Activated B cell treated with CpG ODN at 0.5 μM for 24 hours (primary cell): ENCODE measurements at places on chromosomes 13 and 19.

GRCh38 chr13:71967990-71968389, 101.0 kb upstream of the DACH1 start:
- DNase-seq: no peak
- peaks cover 2% of the 10 kb centered on the region for H3K4me1 ChIP-seq
- H3K27ac ChIP-seq: no peak overlapping the region
- no peak overlapping the region for H3K4me3 ChIP-seq

GRCh38 chr13:109476001-109476400, 310.4 kb downstream of the IRS2 start:
- no peaks in the 10 kb centered on the region for H3K36me3 ChIP-seq
- H3K4me1 ChIP-seq: no peaks in the 10 kb centered on the region
- H3K27ac ChIP-seq: no peak overlapping the region
- no peaks in the 10 kb centered on the region for H3K27me3 ChIP-seq

- no peak for DNase-seq
- no peaks in the 10 kb centered on the region for H3K27me3 ChIP-seq
- H3K36me3 ChIP-seq: peaks cover 41% of the 10 kb centered on the region
- peak overlapping the region; percentile 75 for H3K27ac ChIP-seq
- peak overlapping the region; percentile 89 for H3K4me3 ChIP-seq
Measured at GRCh38 chr19:4455719-4456475, 1.7 kb downstream of the UBXN6 start.

GRCh38 chr13:48641404-48641803, 12.3 kb upstream of the CYSLTR2 start:
- no peaks in the 10 kb centered on the region for H3K36me3 ChIP-seq
- H3K27ac ChIP-seq: no peak overlapping the region
- no peak for DNase-seq

DNA sequence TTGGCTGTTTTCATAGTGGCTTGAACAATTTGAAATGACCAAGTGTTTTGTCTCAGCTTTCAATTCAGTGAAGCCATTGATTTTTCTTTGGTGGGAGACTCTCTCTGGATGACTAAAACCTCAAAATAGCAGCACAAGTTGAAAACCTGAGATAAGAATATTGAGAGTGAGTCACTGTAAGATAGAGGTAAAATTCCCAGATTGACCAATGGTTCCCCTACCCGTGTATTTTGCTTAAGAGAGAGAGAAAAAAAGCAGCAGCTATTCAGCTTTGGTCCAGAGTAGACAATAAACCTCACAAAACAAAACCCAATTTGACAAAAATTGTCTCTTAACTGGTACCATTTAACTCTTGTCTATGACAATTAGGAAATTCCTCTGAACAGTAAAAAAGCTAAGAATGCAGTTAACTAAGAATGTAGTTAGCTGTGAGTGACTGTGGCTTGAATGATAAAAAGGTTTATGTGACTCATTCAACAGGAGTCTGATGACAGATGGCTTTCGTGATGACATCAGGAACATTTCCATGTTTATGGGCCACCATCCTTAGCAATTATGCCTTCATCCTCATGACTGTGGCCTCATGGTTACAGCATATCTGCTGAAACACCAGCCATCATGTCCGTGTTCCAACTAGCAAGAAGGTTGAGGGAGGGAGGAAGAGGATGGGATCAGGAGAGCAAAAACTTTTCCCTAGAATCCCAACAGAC, 356.9 kb downstream of the NDFIP2 start:
- no peak for DNase-seq
- H3K4me3 ChIP-seq: no peak overlapping the region
- H3K27ac ChIP-seq: no peak overlapping the region
- no peaks in the 10 kb centered on the region for H3K27me3 ChIP-seq

DNA sequence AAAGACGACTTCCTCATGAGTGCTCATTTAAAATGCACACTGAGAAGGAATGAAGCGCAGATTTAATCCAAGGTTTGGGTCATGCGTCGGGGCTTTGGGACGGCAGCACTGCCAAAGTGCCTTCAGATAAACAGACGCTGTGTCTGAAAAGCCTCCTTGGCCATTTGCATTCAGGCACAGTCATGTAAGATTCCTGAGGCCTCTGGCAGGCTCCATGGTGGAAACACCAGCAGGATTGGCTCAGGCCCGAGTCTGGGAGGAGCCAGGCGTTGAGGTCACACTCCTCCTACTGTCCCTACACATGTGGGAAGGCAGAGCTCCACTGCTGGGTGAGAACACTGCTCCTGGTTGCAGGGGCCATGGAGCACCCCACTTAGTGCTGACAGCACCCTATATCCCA, 113.3 kb upstream of the KL start:
- H3K27ac ChIP-seq: no peak overlapping the region
- no peaks in the 10 kb centered on the region for H3K27me3 ChIP-seq
- H3K36me3 ChIP-seq: no peaks in the 10 kb centered on the region
- DNase-seq: no peak

- no peak overlapping the region for H3K4me3 ChIP-seq
- no peak overlapping the region for H3K27ac ChIP-seq
- peaks cover 3% of the 10 kb centered on the region for H3K27me3 ChIP-seq
- no peak for DNase-seq
Measured at GRCh38 chr13:98328511-98328910, 151.4 kb upstream of the RNF113B start.

DNA sequence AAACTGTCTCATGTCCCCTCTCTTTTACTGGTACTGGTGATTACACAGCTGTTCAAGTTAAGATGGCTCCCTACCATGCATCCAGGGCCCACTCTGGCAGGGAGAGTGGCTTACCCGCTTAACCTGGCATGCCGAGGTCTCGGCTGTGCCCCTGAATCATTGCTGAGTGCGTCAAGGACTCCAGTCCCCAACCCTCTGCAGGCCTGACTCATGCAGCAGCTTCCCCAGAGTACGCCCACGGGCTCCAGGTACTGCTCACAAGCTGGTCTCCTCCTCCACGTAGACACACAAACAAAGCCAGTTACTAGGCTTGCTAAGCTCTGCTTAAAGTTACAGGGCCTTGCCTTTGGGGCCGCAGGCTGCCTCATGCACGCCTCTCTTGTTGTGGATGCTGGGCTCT, 447.4 kb downstream of the COG6 start:
- no peaks in the 10 kb centered on the region for H3K36me3 ChIP-seq
- H3K27me3 ChIP-seq: no peaks in the 10 kb centered on the region
- peaks cover 27% of the 10 kb centered on the region for H3K4me1 ChIP-seq
- H3K4me3 ChIP-seq: peak overlapping the region; percentile 64
- no peak for DNase-seq

DNA sequence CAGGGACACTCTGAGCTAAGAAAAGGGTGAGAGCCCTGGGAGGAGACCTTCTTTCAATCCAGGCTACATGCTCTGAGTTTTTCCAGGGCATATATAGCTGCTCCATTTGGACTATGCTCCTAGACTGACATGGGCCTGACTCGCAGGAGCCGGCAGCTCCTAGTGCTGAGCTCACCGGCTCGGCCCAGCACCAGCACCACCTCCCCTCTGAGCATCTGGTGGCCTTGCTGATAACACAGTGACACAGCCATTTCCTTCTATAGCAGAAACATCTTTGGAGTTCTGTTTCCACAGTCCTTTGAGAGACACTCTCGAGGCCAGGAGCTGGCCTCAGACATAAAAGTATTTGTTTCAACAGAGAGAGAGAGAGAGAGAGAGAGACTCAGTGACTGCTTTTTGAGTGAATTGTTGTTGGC, 184.9 kb downstream of the TM9SF2 start:
- H3K4me3 ChIP-seq: no peak overlapping the region
- no peak for DNase-seq
- no peaks in the 10 kb centered on the region for H3K27me3 ChIP-seq
- H3K36me3 ChIP-seq: no peaks in the 10 kb centered on the region

DNA sequence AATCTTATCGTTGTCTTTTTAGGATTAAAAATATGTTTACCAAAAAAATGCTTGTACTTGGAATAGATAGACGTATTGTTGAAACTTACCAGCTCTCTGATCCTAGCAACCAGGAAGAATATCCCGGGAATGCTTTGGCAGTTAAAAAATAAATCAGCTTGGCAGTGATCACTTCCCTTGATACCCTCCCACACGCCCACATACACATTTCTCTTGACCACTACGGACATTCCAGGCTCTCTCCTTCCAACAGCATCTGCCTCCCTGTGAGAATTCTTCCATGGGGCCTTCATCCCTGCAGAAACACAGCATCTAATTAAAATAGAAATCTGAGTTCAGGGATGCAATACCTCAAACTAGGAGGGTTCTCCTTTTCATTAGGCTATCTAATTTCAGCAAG, 57.9 kb downstream of the THSD1 start:
- H3K4me1 ChIP-seq: no peaks in the 10 kb centered on the region
- H3K36me3 ChIP-seq: no peaks in the 10 kb centered on the region
- no peak overlapping the region for H3K27ac ChIP-seq
- H3K27me3 ChIP-seq: peaks cover 4% of the 10 kb centered on the region
- DNase-seq: no peak

DNA sequence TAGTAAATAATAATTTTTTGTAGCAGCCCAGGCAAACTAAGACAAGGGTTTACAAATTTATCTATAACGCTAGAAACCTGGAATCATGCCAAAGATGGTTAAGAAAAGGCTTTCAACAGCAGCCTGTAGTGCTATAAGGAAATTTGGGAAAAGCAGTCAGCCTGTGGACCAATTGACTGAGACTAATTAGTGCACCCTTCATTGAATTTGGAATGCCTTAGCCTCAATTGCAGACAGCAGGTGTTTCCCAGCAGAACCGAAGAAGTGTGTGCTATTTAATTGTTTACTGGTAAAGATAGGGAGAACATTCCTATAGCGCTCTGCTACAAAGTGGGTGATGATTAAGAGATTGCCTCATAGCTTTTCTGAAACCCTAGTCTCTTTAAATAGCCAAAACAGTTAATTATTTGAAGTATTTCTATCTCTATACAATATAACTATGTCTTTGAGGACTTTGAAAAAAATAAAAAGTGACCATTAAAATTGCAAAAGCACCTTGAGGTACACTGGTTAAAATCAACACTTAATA, 1884.3 kb upstream of the PCDH20 start:
- DNase-seq: no peak
- H3K4me3 ChIP-seq: no peak overlapping the region
- no peaks in the 10 kb centered on the region for H3K36me3 ChIP-seq
- H3K4me1 ChIP-seq: no peaks in the 10 kb centered on the region

DNA sequence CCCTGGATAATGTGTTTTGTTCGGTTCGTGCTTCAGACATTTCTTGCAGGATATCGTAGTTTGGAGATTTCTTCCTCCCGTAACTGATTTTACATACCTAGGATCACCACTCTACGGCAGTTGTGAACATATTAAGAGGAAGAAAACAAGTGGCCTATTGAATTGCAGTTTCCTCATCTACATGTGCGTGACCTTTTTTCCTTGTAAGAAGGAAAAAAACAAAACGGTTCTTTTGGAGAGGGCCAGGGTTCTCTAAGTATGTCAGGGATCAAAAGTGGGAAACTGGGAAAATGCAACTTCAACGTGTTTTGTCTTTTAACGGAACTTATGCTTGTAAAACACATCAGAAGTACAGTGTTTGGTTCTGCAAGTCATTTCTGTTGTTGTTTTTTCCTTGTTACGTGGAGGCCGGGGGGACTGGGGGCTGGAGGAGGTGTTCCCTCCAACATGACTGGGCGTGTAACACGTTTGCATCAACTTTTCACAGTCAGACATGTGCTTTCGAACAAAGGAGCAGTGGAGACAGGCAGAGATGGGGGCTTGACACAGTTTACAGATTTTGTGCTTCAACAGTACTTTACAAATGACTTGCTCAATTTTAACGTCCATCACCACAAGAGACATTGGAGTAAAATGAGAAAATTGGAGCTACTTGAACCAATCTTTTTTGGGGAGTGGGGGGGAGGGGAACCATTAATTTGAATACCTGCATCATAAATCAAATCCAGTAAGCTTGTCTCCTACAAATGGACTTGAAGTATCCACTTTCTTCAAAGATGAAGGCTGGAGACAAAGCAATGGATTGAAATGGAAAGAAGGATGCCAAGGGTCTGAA, 3.8 kb downstream of the ZC3H4 start:
- H3K27me3 ChIP-seq: no peaks in the 10 kb centered on the region
- H3K36me3 ChIP-seq: peaks cover 50% of the 10 kb centered on the region
- H3K4me1 ChIP-seq: peaks cover 68% of the 10 kb centered on the region
- no peak for DNase-seq
- H3K4me3 ChIP-seq: peak overlapping the region; percentile 100

DNA sequence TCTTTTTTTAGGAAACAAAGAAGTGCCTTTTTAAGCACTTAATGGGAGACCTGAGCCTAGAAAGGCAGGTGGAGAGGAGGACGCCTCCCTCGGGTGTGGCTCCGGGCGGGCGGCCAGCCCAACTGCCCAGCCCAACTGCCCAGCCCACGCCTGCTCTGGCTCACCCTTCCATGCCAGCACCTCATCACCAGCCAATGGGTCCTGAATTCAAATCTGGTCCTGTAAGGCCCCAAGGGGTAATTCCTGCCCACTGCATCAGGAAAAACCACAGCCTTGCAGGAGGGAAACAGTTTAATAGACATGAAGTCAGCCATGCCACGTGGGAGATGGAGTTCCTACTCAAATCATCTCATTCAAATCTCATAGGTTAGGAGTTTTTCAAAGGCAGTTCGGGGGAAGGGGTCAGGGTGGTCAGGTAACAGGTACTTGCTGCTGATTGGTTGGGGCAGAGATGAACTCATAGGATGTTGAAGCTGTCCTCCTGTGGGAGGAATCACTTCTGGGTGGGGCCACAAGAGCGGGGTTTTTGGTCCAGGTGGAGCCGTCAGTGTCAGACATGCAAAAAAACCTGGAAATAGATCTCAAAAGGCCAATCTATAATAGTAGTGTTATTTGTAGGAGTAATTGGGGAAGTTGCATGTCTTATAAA, 64.9 kb downstream of the HSPH1 start:
- no peaks in the 10 kb centered on the region for H3K36me3 ChIP-seq
- H3K4me1 ChIP-seq: no peaks in the 10 kb centered on the region
- H3K27me3 ChIP-seq: peaks cover 43% of the 10 kb centered on the region
- H3K4me3 ChIP-seq: no peak overlapping the region
- no peak overlapping the region for H3K27ac ChIP-seq

DNA sequence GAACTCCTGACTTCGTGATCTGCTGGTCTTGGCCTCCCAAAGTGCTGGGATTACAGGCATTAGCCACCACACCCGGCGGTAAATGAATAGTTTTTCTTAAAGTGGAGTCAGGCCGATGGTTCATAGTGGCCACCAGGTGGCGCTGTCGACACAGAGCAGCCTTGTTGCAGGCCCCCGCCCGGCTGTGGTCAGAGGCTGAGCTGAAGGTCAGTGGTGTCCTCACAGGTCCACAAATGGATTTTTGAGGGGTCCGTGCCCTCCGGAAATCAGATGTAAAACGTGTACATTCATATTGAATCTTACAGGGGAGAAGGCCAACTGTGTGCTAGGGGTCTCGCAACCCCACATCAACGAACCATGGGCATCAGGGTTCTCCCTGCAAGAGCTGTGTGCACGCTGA, 13.4 kb upstream of the WDR18 start:
- peaks cover 37% of the 10 kb centered on the region for H3K36me3 ChIP-seq
- H3K4me3 ChIP-seq: no peak overlapping the region
- H3K27ac ChIP-seq: peak overlapping the region; percentile 59
- no peak for DNase-seq
- H3K27me3 ChIP-seq: no peaks in the 10 kb centered on the region

GRCh38 chr13:49343255-49343654, 95.5 kb downstream of the CDADC1 start:
- H3K4me3 ChIP-seq: no peak overlapping the region
- H3K4me1 ChIP-seq: no peaks in the 10 kb centered on the region
- peaks cover 11% of the 10 kb centered on the region for H3K36me3 ChIP-seq
- H3K27ac ChIP-seq: no peak overlapping the region
- H3K27me3 ChIP-seq: no peaks in the 10 kb centered on the region
- DNase-seq: no peak
